M059J (cell line): ENCODE measurements at places on chromosomes 4 and X. TPM values are rescaled to one million over a fixed set of nuclear protein-coding genes. Genes with fewer than 3 reads are reported as not detected.

Gene SPATA4
- 0.12 TPM in 1 of 2 replicates, not detected in the other for total RNA-seq

Gene SUPT20HL2
- 0.17 TPM in 1 of 2 replicates, not detected in the other for total RNA-seq

Gene GAGE12F
- total RNA-seq: not detected in 2 replicates

Gene MAGEA1
- 8.0 and 11.7 TPM in 2 replicates for total RNA-seq

Gene SPANXD
- total RNA-seq: 175 and 210 TPM in 2 replicates

Gene UGT2B15
- total RNA-seq: not detected in 2 replicates

Gene IL2RG
- total RNA-seq: 2.8 and 5.3 TPM in 2 replicates

Gene XK
- 1.3 and 1.6 TPM in 2 replicates for total RNA-seq

Gene SULT1E1
- total RNA-seq: not detected in 2 replicates

Gene FUNDC2
- total RNA-seq: 88.9 and 139 TPM in 2 replicates

Gene POLN
- 0.44 TPM in 1 of 2 replicates, not detected in the other for total RNA-seq

Gene MFAP3L
- total RNA-seq: 0.10 and 0.12 TPM in 2 replicates

Gene ADRA2C
- not detected in 2 replicates for total RNA-seq

Gene PNMA5
- not detected in 2 replicates for total RNA-seq

Gene HSFX1
- 0.42 and 0.59 TPM in 2 replicates for total RNA-seq
